ENCODE measurements at places on chromosomes 11 and 22.

DNA sequence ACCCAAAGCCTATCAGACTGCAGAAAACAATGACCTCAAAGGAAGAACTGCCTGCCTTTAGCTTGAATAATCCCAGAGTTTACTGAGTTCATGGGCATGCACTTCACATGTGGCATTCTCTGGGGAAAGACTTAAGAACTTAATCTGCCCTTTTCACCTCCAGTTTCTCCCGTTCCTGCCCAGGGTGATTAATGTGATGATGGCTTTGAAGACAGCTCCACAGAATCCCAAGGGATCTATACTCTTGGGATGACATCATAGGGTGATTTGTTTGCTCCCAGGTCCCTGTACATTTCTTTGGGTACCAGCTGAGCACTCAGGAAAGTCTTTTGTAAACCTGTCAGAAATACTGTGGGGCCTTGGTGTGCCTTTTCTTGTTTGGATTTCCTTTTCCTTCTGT lies 14.0 kb downstream of the FJX1 start:
- no peak for DNase-seq

GRCh38 chr22:19590696-19591095 lies 66.5 kb upstream of the CLDN5 start:
- DNase-seq: no peak

- DNase-seq: no peak
These were observed 27.0 kb upstream of the AMOTL1 start for GRCh38 chr11:94741022-94741679.

DNA sequence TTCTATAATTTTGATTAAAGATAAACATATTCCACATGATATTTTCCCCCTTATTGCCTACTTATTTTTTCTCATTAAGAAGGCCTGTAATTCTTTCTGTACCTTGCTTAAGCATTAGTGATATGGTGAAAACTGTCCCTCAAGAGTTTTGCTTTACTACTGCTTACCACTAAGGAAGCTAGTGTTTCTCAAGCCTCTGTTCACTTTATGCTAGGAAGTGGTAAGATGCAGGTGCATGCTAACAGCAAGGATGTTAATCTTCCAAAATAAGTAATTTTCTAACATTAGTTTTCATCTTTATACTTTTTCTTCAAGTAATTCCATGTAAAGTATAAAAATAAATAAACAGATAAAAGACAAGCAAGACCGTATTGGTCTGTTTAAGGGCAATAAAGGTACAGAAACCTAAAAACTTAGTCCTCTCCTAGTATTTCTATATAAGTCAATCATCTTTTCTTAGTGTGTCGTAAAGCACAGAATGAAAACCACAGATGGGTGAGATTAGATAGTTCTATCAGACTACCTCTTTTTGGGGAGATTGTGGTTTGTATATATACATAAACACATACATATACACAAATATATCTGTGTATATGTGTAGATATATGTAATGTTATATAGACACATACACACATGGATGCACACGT lies 731.0 kb upstream of the CNTN5 start:
- no peak for DNase-seq

DNA sequence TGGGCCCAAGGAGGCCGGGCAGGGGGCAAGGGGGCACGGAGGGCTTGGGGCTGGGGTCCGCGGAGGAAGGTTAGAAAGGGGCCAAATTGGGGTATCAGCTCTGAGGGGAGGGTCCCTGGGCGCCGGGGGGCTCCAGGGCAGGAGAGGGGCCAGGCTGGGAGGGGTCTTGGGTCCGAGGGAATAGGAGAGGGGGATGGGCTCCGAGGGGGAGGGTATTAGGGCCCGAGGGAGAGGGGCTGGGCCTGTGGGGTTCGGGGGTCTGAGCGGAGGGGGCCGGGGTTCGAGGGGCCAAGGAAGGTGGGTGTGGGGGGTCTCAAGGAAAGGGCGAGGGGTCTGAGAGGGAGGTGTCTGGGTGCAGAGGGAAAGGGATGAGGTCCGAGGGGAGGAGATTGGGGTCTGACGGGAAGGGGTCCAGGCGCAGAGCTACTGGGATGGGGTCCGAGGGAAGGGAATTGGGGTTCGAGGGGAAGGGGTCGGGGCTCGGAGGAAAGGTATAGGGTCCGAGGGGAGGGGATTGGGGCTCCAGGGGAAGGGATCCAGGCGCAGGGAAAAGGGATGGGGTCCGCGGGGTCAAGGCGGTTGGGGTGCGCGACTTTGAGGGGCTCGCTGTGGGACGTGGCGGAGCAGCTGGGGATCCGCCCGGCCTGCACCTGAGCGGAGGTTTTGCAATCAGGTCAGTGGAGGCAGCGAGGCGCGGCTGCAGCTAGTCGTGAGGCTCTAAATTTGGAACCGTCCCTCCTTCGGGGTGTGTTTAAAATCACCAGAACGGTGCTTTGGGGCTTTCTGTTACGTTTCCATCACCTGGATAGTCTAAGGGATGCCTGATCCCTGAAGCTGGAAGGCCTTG lies 728 bp downstream of the CTTN start:
- no peak for DNase-seq

DNA sequence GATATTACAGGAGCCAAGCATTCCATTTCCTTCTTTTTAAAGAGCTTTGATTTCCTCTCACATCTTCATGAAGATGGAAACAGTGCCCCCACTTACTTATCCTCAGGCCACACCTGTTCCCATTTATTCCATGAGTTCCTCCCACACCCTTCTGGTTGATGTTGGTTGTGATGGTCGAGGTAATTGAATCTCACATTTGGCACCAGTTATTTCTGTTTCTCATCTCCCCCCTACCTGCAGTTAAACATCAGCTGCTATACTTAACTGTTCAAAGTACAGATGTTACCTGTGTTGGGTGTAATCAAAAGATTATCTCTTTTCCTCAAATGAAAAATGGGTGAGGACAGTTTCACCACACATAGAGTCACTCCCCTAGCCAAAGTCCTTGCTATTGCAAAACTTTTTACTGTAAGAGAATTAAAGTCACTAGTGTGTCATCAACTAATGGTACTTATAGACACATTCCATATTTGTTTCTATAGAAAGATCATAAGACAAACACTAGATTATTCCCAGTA lies 1.9 kb downstream of the TMEM45B start:
- no peak for DNase-seq

DNA sequence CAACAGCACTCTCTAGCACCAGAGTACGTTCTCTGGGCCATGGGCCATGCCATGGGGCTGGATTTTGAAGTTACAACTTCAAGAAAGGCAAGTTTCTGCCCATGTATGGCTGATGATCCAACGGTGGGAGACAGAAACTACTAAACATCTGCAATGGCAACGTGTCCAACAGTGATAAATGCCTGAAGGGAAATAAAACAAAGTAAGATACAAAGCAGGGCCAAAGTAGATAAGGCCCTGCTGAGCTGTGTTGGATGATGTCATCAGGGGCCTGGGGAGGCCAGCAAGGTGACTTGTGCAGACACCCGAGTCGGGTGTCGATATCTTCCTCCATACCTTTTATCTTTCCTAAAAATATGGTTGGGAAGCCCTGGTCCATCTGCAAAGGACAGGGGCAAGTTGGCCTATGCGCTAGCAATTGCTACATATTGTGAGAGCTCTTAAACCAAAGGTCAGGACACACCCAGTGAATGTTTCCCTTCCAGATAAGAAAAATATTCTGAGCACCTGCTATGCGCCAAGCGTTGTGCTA lies 487.2 kb downstream of the MN1 start:
- DNase-seq: no peak

GRCh38 chr22:31615491-31615860 lies 46.5 kb downstream of the PISD start:
- no peak for DNase-seq

- DNase-seq: no peak
These were observed 225.6 kb downstream of the BLID start for GRCh38 chr11:121890377-121890776.

GRCh38 chr11:15223318-15223717 lies 108.6 kb downstream of the INSC start:
- no peak for DNase-seq

DNA sequence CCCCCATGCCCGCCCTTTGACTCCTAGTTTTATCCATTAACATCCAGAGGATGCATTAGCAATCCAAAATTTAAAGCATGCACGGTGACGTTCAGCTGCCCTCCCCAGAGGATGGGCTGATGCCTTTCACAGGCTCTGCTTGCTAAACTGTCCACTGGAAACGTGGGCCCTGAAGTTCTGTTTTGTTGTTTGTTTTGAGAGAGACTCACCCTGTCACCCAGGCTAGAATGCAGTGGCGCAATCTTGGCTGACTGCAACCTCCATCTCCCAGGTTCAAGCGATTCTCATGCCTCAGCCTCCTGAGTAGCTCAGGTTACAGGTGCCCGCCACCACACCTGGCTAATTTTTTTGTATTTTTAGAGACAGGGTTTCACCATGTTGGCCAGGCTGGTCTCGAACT lies 39.3 kb downstream of the NFRKB start:
- DNase-seq: no peak

GRCh38 chr11:94806014-94806413 lies 37.9 kb downstream of the AMOTL1 start:
- no peak for DNase-seq

- no peak for DNase-seq
These were observed 37.6 kb downstream of the MAP6 start for GRCh38 chr11:75631086-75631730.

DNA sequence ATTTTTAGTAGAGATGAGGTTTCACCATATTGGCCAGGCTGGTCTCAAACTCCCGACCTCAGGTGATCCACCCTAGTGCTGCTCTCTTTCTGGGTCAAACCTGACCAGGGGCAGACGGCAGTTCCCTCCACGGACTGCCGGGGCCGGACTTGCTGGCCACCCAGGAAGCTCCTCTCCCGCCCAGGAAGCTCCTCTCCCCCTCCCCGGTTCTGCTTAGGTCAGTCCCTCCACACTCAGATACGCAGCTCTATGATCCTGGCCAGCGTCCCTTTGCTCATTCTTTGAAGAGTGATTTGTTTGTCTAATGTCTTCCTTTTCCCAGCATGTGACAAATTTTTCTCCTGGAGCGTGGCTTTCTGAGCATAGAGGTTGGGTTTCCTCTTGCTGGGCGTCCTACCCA lies 125.3 kb upstream of the B3GAT1 start:
- no peak for DNase-seq

DNA sequence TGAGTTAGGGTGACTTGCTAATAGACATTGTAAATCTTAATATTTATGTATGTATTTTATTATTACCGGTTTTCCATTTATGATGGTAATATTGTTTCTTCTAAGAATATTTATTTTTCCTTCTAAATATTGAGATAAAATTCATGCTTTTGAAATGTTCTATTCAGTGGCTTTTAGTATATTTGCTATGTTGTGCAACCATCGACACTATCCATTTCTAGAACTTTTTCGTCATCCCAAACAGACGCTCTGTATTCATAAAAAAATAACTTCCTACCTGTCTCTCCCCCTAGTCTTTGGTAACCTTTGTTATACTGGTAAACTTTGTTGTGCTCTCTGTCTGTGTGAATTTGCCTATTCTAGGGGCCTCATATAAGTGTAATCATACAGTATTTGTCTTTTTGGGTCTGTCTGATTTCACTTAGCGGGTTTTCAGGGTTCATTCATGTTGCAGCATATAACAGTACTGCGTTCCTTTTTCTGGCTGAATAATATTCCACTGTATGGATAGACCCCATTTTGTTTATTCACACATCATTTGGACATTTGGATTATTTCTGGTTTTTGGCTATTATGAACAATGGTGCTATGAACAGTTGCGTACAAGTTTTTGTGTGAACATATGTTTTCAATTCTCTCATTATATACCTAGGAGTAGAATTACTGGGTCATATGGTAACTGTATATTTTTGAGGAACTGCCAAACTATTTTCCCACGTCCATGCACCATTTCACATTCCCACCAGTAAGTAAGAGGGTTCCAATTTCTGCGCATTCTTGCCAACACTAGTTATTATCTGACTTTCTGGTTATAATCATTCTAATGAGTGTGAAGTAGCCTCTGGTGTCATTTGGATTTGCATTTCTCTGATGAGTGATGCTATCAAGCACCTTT lies 15.9 kb downstream of the NEAT1 start:
- no peak for DNase-seq

DNA sequence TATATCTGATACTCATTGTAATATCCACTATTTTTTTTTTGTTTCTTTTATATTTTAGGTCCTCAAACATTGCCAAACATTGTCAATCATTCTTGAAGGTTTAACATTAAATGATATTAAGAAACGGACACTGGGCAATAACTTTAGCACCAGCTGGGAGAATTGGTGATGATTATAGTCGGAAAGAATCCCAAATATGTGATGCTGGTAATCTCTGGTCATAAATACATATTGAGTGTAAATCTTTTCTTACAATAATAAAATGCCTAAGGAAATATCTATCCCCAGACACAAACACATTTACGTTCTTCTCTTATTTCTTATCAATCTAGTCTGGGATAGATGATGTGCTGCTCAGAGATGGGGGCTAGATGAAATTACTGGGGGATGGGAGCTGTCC lies 25.2 kb downstream of the OR51E2 start:
- no peak for DNase-seq

GRCh38 chr11:59195586-59195985 lies 17.1 kb downstream of the MPEG1 start:
- no peak for DNase-seq

DNA sequence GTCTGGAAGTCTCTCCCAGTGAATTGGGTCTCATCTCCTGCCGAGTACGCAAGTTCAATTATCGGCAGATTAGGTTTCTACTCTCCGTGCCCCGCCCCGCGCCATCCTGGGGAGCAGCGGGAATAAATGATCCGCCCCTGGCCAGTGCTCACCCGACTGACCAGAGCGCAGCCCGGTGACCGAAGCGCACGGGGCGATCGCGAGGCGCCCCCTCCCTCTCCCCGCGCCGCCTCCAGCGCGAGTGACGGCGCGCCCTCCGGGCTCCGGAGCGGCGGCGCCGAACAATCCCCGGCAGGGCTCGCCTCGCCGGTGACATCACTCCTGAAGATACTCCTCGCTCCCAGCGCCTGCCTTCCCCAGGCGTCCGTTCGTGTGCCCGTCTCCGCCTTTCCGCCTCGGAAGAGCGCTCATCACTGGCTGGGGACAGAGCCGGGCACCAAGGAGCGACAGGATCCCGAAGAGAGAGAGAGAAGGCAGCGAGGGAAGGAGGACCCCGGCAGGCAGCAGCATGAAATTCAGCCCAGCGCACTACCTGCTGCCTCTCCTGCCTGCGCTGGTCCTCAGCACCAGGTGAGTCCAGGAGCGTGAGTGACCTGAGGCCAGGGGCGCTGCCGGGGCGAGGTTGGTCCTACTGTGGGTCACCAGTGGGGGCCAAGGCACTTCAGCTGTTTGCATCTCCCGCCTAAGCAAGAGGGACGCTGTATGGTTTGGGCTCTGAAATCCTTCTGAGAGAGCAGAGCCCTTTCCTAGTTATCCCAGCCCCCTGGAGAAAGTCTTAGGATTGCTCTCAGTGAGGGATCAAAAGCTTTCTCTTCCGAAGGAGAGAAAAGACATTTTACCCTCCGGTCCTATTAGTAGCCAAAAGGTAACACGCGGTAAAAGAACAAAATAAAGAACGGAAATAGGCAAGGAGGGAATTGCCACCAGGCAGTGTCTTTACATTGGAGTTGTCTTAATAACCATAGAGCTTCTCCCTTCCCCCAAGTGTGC lies at the start of gene LUZP2:
TSS of gene LUZP2 (plus strand) at position 318 of the 990 bp plus-strand sequence.
- no peak for DNase-seq

DNA sequence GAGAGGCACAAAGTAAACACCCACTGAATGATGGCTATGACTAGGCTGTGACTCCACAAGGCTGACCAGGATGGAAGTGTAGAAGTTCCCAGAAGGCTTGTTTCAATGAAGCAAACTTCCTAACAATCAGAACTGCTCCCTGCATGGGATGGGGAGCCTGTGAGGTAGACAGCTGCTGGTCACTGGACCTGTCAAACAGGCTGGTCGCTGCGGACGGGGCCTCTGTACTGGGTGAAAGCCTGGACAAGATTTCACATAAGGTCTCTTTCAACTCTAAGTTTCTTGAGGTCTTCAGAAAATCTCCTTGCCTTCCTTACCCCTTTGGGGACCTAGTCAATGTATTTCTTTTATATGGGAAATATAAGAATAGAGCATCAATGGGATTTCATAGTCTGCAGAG lies 438.2 kb downstream of the BUD13 start:
- no peak for DNase-seq

All from esophagus squamous epithelium (tissue), 5 donors.